ENCODE measurements at places on chromosomes 5 and 9.

DNA sequence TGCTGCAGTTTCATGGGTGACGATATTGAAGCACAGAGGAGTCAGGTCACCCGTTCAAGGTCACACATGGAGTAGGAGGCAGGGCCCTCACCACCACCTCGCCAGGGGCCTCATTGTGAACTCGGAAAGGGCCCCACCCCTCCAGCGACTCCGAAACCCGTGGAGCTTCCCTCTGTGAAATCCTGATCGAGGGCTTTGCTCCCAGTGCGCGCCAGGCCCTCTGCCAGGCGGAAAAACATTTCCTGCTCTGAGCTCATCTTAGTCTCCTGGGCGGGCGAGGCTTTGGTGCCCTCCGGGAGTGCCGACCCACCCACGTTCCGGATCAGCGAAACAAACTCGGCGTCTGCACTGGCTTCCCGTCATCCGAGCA lies 75.0 kb upstream of the FCN1 start:
- no peak for DNase-seq

DNA sequence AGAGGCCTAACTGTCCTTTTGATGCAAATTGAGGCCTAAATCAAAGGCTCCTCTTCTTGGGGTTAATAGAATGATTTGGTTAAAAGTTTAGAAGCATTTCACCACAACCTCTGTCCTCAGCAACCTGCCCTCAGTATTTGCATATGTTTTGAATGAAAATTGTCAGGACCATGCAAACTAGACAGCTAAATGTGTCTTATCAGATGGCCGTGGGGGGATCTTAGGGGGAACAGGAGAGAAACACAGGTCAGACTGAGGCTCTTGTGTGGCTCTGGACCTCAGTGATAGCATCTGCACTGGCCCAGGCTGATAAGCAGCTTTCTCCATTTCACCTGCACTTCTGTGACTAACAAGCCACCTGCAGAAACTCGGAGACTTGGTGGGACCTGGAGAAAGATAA lies 49.0 kb downstream of the FOXI1 start:
- DNase-seq, result no peak

DNA sequence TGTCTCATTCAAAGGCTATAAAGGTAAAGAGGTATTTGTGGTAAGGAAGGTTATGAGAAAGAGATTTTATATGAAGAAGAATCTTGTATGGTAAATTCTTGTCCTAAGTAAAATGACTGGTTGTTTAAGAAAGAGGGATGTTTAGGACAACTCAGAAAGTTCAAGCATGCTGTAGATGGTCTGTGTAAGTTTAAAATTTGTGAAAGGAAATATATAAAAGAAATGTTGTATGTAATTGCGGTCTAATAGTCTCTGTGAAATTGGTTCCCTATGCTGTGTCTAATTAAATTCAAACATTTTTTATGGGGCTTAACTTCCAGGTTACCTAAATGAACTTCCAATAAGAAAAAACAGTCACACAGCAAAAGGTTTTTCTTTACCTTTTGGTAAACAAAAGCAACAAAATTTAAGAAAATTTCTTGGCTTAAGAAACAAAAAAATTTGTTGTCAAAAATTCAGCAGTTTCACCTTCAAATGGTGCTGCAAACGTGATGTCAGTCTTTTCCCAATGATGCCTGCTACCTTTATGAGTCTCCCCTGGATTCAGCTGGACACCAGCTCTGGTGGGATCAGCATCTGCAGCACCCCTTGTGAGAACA lies 83.0 kb upstream of the FCN1 start:
- DNase-seq, result no peak

- DNase-seq, result no peak
Measured at GRCh38 chr9:89449261-89449671, 48.6 kb downstream of the SEMA4D start.

DNA sequence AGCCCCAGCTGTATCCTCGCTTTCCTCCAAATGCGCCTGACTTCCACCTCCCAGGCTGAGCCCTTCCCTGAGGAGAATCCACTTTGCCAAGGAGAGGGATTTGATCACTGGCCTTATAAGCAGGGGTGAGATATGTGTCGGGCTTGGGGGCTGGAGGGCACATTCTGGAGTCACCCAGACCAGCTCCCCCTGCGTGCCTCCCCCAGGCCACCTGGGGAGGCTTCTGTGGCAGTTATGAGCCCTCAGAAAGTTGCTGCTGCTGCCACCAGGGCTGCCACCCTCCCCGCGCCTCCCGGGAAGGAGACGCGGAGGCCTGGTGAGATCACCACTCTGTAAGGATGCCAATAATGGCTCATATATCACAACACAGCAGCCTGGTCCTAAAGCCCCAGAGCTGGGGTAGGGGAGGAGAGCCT lies 211.5 kb downstream of the PAPPA start:
- peak; percentile 45 for DNase-seq

- no peak for DNase-seq
Measured at GRCh38 chr5:54908774-54909525, 76.4 kb downstream of the ESM1 start.

GRCh38 chr9:130343445-130343918 lies 77.9 kb downstream of the HMCN2 start:
- DNase-seq, result no peak

DNA sequence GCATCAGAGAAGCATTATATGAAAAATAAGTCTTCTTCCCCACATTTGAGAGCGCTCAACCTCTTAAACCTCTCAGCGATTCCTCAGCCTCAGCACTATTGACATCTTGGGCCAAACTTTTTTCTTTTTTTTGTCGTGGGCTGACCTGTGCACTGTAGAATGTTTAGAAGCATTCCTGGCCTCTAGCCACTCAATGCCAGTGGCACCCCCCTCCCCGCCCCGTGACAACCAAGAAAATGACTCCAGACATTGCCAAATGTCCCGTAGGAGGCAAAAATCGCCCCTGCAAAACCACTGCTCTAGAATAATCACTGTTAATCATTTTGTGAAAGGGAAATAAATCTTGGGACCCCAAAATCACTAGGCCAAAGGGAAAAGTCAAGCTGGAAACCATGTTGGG lies 129.1 kb upstream of the BOD1 start:
- no peak for DNase-seq

DNA sequence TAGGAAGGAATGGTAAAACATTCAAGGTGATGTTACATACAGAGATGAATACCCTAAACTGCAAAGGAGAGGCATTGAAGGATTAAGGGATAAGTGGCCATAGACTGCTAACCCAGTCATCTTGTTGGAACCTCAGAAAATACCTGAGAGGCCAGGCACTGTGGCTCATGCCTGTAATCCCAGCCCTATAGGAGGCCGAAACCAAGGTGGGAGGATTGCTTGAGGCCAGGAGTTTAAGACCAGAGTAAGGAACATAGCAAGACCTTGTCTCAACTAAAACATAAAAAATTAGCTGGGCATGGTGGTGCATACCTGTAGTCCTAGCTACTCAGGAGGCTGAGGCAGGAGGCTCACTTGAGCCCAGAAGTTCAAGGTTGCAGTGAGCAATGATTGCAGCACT lies 10.9 kb downstream of the ECM2 start:
- no peak for DNase-seq

DNA sequence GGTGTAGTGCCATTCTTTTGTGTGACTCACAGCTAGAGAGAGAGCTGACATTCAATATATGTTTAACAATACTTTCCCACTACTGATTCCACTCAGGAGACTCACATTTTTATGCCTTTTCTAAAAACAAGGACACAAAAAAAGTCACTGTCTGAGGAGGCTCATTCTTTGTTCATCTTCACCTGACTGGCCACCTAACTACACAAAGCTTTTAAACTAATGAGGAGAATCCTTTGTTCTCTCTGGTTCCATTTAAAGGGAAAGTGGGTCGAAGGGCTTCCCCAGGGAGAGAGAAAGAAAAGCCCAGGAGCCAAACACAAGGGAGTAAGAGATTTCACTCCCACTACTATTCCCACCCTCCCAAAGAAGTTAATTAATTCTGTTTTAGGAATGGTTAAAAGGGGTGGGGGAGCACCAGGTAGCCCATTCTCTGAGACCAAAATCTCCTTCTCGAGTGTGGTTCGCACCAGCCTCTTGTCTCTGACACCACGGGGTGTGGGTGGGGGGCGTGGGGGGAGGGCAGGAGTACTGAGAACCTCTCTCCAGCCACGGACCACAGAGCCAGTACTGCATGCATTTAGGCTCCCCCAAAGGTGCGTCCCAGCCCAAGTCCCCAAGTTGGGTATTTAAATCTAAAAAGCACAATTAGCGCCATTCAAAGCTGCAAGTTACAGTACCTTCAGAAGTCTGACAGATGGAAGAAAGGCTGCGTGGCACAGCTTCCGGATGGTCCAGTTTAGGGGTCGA lies 747 bp downstream of the TRPM3 start:
- DNase-seq, result no peak

DNA sequence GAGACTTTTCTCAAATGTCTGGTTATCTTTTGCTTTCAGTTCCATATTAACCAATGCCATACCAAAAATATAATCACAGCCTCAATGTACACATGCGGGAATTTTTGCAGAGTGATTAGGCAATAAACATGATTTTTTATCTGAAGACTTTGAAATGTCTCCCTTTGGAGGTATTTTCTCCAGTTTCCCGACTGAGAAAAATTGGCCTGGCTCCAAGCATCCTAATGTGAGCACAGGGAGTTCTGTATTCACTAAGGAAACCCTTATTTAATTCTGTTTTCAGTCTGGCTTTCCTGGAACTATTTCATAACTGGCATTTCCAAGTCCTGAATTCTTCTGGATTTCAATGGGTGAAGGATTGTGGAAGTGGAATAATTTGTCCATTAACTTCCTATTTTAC lies 8.5 kb downstream of the HCN1 start:
- no peak for DNase-seq

DNA sequence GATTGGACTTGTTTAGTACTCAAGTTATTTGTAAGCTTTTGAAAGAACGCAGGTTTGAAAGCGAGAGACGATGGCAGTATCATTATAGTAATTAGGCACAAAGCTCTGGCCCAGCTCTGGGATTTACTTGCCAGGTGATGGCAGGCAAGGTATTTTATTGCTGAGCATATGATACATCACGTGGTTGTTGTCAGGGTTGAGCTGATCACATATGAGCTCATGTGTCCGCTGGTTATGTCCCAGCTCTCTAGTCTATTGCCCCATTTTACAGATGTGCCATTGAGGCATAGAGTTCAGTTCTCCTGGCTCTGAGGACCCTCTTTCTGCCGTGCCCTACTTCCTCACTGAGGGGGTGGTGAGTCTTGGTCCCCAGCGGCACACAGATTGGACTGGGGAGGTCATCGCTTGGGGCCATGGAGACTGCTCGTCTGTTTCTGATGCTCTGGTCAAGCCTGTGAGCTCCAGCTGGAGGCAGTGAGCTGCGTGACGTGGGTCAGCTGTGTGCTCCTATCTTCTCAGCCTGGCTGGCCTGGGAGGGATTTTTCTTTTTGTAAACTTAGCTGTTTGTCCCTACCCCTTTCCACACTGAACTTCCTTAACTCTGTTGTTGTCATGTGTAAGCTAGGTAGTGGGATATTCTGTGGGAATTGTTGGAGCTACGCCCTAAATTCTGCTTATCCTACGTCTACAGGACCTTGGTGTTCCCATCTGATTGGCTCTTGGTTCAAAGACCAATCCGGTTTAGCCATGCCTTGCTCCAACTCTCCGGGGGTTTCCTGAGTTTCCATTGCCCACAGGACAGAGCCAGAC lies 2.2 kb downstream of the NXNL2 start:
- DNase-seq, result peak; percentile 34

DNA sequence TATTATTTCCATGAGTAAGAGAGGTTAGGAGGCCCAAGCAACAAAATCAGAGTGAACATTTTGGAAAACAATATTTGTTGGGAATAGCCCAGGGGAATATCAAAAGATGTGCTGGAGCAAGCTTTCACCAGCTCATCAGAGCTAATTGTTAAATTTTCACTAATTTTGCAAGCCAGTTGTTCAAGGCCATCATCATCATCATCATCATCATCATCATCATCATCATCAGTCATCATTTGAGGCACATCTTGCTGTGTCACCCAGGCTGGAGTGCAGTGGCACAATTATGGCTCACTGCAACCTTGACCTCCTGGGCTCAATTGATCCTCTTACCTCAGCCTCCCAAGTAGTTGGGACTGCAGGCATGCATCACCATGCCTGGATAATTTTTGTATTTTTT lies 350.5 kb upstream of the MEF2C start:
- DNase-seq, result no peak

- DNase-seq, result no peak
Measured at GRCh38 chr9:107447834-107448233, 41.7 kb downstream of the KLF4 start.

Data from mucosa of gallbladder (tissue), 1 donor.